ENCODE measurements at places on chromosomes 4 and X.

DNA sequence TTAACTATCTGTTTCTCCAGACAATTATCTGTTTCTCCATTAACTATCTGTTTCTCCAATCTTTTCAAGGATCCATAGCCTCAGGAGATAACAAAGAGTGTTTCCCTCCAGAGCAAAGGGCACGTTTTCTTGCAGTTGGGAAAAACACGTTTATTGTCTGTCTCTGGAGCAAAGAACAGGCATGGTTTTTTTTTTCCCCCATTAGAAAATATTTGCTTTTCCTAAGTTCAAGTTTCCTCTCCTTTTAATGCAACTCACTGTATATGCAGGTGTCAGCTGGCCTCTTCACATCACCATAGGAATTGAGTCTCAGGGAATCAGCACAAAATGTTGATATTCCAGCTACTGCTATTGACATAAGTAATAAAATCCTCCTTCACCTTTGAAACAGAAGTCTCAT, 984.4 kb downstream of the RAB28 start:
- DNase-seq, result no peak

DNA sequence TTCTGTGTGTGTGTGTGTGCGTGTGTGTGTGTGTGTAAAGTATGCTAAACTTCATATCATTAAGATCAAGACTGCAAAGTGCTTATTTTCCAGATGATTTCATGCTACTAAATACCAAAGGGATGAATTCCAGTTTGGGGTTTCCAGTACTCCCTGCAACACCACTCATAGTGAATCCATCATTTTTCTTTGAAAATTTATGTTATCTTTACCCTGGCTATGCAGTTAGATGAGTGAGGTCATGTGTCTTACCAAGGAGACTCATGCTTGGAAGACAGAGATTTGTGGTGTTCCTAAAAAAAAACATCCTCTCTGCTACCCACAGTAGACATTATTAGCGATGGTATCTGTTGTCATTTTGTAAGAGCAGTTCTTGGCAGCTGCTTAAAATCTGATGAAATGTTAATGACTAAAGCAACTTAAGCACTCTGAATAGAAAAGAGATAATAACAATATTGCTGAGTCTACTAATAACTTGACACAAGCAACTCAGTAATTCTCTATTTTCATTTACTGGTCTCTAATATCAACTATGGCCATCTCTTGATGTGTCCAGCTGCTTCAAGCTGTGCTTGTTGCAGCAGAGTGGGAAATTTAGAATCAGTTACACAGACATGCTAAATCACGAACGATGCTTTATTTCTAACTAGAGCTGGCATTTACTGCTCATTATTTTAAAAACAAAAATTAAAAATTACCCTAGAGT, 1953.0 kb upstream of the IGFBP7 start:
- DNase-seq, result no peak

- no peak for DNase-seq
Measured at GRCh38 chrX:71239781-71240180, 14.2 kb downstream of the ZMYM3 start.

- DNase-seq, result no peak
Measured at GRCh38 chr4:106503116-106504050, 134.8 kb upstream of the GIMD1 start.

All from stimulated activated CD8-positive, alpha-beta memory T cell treated with anti-CD3 and anti-CD28 coated beads, Interleukin-4, amount 100 ng/mL, for 1 hour (primary cell).